ENCODE measurements at places on chromosomes 6 and 20.

DNA sequence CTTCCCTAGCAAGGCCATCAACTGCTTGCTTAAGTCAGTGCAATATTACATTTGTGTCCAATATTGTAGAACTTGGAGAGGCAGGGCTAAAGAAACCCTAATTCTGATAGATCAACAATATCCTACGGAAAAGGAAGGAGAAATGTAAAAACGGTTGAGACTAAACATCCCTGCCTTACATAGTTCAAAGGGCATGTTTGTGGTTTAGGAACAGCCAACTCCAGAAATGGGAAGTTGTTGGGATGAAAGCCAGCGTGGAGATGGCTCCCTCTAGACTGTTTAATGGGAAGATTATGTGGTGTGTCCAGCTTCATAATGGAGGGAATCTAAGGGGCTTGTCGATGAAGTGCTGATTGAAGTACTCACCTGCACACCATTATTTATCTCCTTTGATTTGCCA, 145.3 kb upstream of the TENT5A start:
- H3K36me3 ChIP-seq = no peaks in the 10 kb centered on the region
- no peaks in the 10 kb centered on the region for H3K27me3 ChIP-seq
- H3K4me1 ChIP-seq = no peaks in the 10 kb centered on the region
- H3K27ac ChIP-seq = no peak overlapping the region

DNA sequence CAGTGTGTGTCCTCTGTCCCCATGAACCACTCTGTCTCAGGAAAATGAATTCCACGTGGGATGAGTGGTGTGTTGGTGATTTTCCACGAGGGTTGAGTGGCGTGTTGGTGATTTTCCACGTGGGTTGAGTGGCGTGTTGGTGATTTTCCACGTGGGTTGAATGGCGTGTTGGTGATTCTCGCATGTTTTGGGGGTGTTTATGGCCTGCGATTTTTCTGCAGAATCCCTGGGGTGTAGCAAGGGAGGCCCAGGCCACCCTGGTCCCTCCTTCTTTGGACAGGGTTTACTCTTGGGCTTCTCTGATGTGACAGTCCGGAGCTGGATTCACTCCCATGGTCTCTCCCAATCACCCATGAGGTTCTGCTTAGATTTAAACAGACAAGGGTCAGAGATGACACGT, 90.6 kb upstream of the FRMD1 start:
- no peaks in the 10 kb centered on the region for H3K27me3 ChIP-seq
- H3K4me1 ChIP-seq = no peaks in the 10 kb centered on the region
- H3K27ac ChIP-seq = no peak overlapping the region
- DNase-seq = no peak

- no peaks in the 10 kb centered on the region for H3K4me1 ChIP-seq
- no peaks in the 10 kb centered on the region for H3K27me3 ChIP-seq
- H3K36me3 ChIP-seq = no peaks in the 10 kb centered on the region
- no peak overlapping the region for H3K4me3 ChIP-seq
- H3K27ac ChIP-seq = no peak overlapping the region
Measured at GRCh38 chr6:168537540-168537884, 96.5 kb downstream of the SMOC2 start.

DNA sequence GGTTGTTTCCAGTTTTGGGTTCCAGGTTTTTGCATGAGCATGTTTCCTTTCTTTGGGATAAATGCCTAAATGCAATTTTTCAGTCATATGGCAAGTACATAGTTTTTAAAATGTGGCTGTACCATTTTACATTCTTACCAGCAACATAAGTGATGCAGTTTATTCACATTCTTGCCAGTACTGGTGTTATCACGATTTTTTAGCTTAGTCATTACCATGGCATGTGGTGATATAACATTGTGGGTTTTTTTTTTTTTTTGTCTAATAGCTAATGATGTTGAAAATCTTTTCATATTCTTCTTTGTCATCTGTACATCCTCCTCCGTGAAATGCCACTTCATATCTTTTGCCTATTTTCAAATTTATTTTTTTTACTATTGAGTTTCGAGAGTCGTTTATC, 2.9 kb upstream of the TDRD6 start:
- no peak overlapping the region for H3K4me3 ChIP-seq
- DNase-seq = no peak
- no peak overlapping the region for H3K27ac ChIP-seq
- H3K4me1 ChIP-seq = no peaks in the 10 kb centered on the region
- no peaks in the 10 kb centered on the region for H3K36me3 ChIP-seq
- no peaks in the 10 kb centered on the region for H3K27me3 ChIP-seq

- no peak overlapping the region for H3K27ac ChIP-seq
- no peak overlapping the region for H3K4me3 ChIP-seq
- no peaks in the 10 kb centered on the region for H3K36me3 ChIP-seq
- H3K4me1 ChIP-seq = peaks cover 9% of the 10 kb centered on the region
- DNase-seq = no peak
Measured at GRCh38 chr20:24102749-24103333, 114.3 kb upstream of the GGTLC1 start.

DNA sequence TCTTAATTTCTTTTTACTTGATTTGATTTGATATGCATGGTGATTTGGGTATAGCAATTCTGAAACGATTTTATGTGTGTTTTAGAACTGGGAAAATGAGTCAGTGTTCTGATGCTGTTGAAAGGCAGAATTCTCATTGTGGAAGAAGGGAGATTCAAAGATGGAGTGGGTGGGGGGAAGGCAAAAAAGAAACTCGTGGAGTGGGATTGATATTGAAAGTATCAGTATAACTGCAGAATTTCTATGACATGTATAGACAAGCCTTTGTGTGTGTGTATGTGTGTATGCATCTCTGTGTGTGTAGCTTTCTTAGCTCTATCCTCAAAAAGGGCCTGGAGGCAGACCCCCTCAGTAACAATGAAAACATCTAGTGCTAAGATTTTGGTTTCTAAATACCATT, 184.3 kb upstream of the OLIG3 start:
- H3K4me3 ChIP-seq = no peak overlapping the region
- no peak overlapping the region for H3K27ac ChIP-seq
- peaks cover 24% of the 10 kb centered on the region for H3K4me1 ChIP-seq
- no peaks in the 10 kb centered on the region for H3K27me3 ChIP-seq
- no peaks in the 10 kb centered on the region for H3K36me3 ChIP-seq

DNA sequence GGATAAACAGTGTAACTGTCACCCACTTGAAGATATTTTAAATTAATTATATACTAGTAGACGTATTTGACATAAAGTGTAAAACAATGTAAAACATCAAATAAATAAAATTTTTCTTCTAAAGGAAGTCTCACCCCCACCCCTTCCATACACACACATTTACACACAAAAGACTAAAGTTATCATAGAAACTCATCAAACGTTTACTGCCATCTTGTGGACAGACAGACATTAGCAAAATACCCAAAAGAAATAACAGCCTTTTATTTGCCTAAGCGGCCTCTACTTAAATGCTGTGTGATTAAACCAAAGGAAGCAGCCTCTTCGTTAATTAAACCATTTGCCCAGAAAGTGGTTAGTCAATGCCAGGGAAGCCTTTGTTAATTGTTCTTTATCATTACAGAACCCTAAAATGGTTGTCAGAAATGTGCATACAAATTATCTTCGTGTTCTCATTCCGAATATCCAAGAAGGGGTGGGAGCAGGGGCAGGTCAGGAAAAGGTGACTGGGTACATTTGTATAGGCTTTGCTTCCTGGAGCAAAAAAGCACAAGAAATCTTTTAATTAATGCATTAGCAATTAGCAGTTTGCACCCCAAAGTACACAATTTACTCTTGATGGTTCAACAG, 176.2 kb upstream of the SASH1 start:
- no peak overlapping the region for H3K4me3 ChIP-seq
- H3K36me3 ChIP-seq = no peaks in the 10 kb centered on the region
- DNase-seq = no peak
- H3K4me1 ChIP-seq = no peaks in the 10 kb centered on the region
- peaks cover 4% of the 10 kb centered on the region for H3K27me3 ChIP-seq

DNA sequence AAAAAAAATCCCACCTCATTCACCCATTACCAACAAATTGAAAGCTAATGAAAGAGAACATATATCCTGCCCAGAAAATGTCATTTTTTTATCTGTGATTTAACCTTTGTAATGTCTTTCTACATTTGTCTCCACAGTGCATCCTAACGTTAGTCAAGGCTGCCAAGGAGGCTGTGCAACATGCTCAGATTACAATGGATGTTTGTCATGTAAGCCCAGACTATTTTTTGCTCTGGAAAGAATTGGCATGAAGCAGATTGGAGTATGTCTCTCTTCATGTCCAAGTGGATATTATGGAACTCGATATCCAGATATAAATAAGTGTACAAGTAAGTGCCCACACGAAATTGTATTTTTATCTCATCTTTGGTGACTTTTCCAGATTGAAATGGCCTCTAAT, 30.0 kb downstream of the RSPO3 start:
- no peaks in the 10 kb centered on the region for H3K4me1 ChIP-seq
- no peak for DNase-seq
- H3K27me3 ChIP-seq = no peaks in the 10 kb centered on the region
- H3K4me3 ChIP-seq = no peak overlapping the region
- H3K36me3 ChIP-seq = no peaks in the 10 kb centered on the region
- no peak overlapping the region for H3K27ac ChIP-seq

Data from DND-41 (cell line).